ENCODE measurements at places on chromosomes 11 and 22.

DNA sequence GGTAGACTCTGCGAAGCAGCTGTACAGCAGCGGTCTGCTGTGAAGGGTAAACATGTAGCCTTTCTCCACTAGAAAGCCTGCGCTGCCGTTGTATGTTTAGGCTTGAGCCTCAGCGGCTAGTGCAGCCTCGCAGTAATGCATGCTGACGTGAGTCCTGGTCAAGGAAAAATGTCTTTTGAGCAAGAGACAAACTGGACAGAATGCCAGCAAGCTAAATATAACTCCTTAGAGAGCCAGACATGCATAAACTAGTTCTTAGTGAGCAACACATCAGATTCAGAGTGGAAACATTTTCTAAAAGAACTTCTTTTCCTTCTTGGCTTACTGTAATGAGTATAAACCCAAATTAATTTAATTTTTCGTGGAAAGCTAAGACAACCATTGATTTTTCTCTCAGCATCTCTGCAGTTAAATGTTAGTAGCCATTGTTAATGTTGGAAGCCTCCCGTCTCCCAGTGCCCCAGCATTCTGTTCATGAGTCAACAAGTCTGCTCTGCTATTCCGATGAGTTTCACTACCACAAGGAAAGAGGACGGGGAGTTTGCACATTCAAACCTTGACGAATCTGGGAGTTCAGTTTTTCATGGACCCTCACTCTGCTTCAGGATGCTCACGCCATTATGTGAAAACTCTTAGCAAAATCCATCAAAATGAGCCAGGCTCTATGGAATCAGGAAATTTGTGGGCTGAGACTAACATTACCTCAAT, 51.4 kb downstream of the JAM3 start:
- no peak for DNase-seq

GRCh38 chr22:36577019-36577418, 48.1 kb upstream of the EIF3D start:
- DNase-seq: no peak

GRCh38 chr22:42343121-42343454, 72.6 kb upstream of the TCF20 start:
- no peak for DNase-seq

- DNase-seq: no peak
These were observed 46.8 kb downstream of the FAM83F start for GRCh38 chr22:40041366-40042137.

DNA sequence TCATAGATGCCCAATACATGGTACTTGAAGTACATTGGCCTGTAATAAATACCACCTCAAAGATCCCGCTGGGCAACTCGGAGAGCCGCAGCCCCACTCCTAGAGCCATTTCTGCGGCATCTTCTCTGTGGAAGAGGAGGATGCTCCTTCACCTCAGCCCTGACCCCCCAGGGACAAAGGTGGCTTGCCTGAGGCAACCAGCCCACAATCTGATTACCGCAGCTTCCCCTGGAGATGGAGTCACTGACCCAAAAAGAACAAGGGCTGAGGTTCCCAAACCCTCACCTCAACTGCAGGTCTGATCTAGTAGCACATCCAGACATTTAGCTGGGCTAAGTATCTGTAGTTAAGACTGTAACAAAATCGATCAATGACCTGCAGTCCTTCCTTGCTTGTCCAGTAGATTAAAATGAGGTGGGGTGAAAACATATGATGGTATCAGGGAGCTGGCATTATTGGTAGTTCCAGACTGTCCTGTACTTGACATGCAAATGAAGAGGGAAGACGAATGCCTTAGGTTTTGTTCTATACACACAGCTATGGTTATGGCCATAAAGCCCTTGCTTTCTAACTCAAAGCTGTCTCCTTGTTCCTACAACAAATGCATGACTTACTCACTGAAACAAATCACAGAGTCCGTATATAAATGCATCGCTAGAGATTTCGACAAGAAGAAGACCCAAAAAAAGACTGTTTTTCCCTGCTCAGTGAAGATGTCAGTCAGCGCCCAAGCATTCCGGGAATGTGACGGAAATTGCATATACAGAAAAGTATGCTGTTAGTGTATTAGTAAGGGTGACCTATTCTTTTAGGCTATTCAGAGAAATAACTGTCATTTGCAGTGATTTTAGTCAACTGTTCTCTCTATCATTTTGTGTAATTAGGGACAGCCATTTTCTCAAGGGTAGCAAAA, 33.7 kb downstream of the C11orf71 start:
- DNase-seq: no peak

- DNase-seq: no peak
These were observed 77.3 kb upstream of the ATXN10 start for GRCh38 chr22:45594123-45594941.

GRCh38 chr11:8746331-8746974, 63.9 kb downstream of the RPL27A start:
- no peak for DNase-seq

GRCh38 chr11:32309530-32310213, 125.7 kb downstream of the WT1 start:
- no peak for DNase-seq

- no peak for DNase-seq
These were observed 58.0 kb upstream of the KIRREL3 start for GRCh38 chr11:127058524-127058923.

DNA sequence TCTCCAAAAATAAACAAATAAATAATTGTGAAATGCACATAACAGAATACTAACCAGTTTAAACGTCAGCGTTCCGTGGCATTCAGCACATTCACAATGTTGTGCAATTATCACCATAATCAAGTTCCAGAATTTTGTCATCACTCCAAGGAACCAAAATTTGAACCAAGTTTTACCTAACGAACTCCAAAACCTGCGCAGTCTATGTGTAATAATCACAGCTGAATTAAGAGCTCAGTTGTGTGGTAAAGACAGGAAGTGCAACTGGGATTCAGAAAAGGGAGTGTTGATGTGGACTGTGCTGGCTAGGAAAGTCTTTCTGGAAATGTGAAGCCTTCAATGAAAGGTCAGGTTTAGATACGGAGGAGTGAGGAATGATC, 5.4 kb upstream of the MCAM start:
- DNase-seq: no peak

DNA sequence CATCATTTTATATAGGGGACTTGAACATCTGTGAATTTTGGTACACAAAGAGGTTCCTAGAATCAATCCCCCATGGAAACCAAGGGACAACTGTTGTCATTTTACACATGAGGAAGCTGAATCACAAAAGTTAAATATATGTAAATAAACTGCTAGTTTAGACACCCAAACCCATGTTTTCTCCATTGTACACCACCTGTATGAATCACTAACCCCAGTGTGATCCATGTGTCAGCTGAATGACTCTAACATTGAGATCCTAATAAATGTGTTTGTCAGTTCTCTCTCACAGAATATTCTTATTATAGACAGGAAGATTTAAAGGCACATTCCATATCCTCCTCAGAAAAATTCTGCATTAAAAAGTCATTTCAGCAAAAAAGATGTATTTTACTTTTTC, 83.3 kb downstream of the ATG16L2 start:
- DNase-seq: no peak

DNA sequence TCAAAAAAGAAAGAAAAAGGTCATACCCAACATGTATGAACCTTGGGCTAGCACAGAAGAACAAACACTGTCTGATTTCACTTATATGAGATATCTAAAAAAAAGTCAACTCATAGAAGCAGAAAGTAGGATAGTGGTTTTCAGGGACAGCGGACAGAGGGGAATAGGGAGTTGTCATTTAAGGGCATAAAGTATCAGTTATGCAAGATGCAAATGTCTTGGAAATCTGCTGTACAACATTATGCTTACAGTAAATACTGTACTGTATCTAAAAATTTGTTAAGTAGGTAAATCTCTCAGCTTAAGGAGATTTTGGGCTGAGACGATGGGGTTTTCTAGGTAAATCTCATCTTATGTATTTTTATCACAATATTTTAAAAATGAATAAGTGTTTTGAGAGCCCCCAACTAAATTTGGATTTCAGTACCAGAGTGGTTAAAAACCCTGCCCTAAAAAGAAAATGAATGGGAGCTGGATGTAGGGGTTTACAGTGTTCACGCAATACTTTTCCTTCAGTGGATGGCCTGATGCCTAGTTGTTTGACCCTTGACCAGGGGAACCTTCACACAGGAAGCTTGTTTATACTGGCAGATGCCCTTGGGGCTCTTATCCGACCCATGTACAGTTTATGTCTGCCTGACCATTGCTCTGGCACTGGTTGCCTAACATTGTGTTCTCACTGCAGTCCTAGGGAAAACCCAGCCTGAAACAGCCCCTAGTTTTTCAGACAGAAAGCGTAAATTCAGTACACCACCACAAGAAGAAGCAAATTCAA, 34.8 kb downstream of the SLC22A9 start:
- no peak for DNase-seq

- DNase-seq: no peak
These were observed 45.6 kb downstream of the PISD start for GRCh38 chr22:31616315-31616980.

- DNase-seq: no peak
These were observed 46.6 kb downstream of the CWC15 start for GRCh38 chr11:94926698-94927237.

DNA sequence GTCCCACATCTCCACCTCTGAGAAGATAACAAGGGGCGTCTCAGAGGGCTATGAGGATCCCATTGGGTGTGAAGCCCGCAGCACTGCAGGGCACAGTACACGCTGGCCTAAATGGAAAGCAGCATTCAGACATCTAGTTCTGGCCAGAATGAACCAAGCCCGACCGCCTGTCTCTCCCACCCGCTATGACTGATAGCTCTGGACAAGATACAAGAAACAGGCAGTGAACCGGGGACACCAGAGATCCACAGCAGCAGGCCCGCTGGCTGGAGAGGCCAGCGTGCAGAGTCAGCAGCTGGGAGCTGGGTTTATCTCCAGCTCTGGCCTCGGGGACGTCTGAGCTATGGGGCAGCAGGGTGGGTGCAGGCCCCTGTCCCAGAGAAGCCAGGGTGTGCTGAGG, 9.6 kb downstream of the CERK start:
- DNase-seq: no peak
